ENCODE measurements at places on chromosomes 2 and 18.

DNA sequence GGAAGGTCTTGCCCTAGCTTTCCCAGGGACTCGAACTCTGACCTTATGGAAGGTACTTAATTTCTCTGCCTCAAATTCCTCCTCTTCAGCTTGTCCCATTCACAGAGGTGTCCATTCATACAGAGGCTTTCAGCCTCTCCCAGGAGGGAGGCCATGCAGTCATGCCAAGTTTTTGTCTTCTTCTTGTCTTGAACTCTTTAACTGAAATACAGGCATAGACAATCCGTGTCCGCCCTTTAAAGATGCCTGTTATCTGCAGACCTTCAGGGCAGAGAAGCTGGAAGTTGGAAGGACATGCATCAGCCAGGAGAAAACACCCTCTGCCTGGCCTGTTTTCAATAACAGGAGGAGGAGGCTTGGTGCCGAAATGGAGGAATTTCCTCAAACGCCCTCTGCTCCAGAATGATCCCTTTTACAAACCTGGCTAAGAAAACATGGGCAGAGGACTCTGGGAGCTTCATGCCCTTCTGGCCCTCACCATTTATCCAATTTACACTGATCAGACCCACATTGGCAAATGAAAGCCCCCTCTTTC lies 308.3 kb downstream of the MYCN start:
- DNase-seq, result no peak

- DNase-seq, result no peak
Measured at GRCh38 chr2:126912201-126912600, 13.5 kb downstream of the TEX51 start.

- DNase-seq, result no peak
Measured at GRCh38 chr18:74496508-74497323, 553 bp downstream of the CNDP2 start.

DNA sequence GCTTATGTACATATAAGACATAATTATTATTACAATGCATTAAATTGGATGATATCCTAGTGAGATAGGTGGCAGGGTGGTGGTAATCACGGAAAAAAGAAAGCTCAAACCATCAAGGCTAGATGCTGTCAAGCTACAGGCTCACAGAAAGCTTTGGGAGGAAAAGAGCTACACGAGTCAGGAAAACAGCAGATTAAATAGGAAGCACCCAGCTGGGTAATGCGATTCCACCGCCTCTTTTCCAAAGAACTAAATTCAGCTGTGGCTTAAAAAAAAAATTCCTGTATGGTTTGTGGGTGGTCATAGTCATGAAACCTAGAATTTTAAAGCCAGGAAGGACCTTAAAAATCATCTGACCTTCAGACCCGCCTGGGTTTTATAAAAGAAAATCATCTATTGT lies 23.7 kb upstream of the PTPN4 start:
- no peak for DNase-seq

DNA sequence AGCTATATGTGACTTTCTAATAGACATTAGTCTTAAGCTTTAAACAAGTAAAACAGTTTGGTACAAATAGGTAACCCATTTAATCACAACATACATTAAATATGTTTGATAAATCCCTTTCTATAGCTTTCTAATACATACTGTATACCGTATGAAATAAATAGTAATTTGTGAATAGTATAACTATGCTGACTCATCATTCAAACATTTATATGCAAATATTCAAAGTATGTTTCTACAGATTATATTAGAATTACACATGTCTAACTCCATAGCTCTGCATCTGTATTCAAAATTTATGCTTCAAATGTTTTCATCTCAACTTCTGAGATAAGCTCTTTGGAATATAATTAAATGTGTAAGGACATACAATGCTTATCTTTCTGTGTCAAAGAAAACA lies 142.7 kb upstream of the ZNF804A start:
- DNase-seq, result no peak

GRCh38 chr2:98127229-98127989 lies 40.4 kb downstream of the VWA3B start:
- no peak for DNase-seq

DNA sequence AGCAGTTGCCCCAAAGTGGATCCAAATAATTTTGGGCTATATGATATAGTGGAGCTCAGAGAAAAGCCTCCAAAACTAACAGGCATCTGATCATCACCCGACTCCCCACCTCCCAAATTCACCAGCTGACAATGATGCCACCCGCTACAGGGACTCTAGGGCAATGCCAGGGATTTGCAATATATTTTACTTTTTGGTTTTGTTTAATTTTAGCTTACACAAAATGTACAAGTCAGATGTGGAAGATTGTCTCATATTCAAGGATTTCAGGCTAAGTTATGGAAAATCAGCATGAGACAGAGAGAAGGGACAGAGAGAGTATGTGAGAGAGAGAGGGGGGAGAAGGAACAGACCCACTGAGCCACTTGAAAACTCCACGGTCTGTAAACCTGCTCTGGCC lies 187.4 kb downstream of the TMEM247 start:
- no peak for DNase-seq

DNA sequence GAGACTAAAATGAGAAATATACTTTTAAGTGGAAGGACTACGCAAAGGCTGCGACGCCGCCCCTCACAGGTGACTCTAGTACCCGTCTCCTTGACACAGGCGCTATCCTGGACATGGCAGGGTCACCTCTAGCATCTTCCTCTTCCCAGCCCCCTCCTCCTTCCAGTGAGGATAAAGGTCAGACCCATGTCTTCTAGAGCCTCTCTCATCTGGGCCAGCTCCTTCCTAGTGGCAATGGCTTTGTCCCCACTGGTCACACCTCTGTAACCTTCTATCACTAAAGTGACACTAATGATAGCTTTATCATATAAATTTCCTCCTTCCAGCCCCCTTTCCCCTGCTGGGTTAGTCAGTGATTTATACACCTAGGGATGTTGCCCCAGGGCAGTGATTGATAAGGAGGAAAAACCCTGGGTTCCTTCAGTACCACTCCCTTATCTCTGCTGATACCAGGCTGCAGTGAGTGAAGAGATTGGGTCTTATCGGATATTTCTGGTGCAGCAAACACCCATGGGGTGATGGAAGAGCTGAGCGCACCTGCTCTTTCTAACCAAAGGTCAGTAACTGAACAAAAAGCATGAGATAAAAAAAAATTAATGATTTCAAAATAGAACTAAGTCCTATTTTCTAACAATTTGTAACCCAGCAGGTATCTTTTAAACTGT lies 62.0 kb upstream of the FZD5 start:
- no peak for DNase-seq

GRCh38 chr2:72006188-72006736 lies 141.4 kb downstream of the CYP26B1 start:
- no peak for DNase-seq

DNA sequence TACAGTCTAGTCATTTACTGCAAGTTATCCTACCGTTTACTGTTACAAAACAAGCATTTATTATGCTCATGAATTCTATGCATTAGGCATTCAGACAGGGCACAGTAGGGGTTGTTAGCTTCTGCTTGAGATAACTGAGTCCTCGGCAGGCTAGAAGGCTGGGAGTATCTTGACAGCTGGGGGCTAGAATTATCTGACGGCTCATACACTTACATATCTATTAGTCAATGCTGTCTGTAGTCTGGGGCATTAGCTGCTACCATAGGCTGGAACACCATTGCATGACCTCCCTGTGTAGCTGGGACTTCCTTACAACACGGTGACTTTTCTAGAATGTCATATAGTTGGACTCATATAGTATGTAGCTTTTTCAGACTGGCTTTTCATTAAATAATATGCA lies 61.9 kb upstream of the ALK start:
- no peak for DNase-seq

Data from HFF-Myc (cell line).